ENCODE measurements at places on chromosomes 4 and X.
A peak's percentile ranks its signal among the peaks of the same experiment; 100 is the strongest.

DNA sequence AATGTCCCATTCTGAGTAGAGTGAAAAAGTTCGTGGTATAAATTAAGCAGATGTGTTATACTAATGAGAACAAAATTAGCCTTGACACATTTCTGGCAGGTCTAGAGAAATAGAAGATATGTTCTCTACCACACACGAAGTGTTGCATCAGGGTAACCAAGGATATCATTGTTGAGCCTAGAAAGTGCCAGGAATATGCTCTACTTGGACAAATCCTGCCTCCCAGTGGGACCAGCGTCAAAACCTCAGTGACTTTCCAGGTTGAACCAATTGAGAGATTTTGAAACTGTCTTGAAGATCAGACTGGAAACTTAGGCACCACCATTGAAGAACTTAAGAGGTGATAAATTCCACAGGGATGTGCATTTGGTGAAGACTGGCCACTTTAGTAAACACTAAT is 115.9 kb downstream of the HPGD start:
- DNase-seq: no peak

- no peak for DNase-seq
These were observed 171.2 kb downstream of the LDB2 start for GRCh38 chr4:16727218-16727617.

- DNase-seq: no peak
These were observed 3.0 kb downstream of the RASGEF1B start for GRCh38 chr4:81468678-81469077.

DNA sequence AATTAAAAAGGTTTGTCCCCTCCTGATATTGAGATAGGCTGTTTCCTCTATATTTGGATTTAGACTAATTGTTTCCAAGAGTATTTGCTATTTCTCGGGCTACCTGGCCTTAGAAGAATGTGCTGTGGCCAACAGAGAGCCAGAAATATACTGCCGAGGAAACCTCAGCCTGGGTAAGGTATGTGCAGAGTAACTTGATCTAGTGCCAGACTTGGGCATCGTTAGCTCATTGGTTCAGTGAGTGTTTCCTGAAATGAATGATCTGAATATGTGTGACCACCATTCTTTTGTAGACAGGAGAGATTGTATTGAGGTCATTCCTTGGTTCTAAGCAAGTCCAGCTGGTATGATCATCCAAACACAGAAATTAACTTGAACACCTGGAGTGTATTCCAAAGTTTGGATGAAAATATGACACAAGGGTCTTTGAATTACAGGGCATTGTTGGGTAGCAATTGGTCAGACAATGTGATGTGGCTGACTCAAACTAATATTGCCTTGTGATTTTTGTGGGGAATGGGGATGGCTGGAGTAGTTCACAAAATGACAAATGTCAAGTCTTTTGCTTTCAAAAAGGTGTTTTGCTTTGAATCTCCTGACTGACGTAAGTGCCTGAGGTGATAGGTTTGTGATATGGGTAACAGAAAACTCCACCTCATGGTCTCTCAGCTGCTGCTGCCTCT is 100.2 kb upstream of the CXCL13 start:
- DNase-seq: no peak

- DNase-seq: no peak
These were observed 117.9 kb downstream of the CPZ start for GRCh38 chr4:8710416-8710815.

GRCh38 chr4:3073158-3074077 is 920 bp downstream of the HTT-AS start:
- peak; percentile 16 for DNase-seq

GRCh38 chr4:119106036-119107000 is 29.3 kb upstream of the MYOZ2 start:
- DNase-seq: no peak

GRCh38 chrX:74781507-74782034 is 143.7 kb downstream of the NEXMIF start:
- DNase-seq: no peak

DNA sequence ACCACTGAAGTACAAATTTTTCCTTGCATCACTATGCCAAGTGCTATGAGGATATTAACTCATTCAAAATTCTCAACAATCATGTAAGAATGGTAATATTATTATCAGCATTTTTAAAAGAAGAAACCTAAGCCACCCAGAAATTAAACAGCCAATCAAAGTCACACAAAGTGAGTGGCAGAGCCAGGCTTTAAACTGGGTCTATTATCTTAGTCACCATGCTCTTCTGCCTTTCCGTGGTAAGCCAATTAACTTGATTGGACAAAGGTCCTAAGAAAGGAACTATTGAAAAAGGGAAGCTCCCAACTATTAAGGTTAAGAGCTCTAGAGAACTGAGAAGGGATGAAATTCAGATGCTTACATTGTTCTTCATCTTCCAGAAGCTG is 111.5 kb downstream of the ASB9 start:
- no peak for DNase-seq

GRCh38 chr4:181468451-181468850 is 774.8 kb upstream of the TENM3 start:
- DNase-seq: no peak

DNA sequence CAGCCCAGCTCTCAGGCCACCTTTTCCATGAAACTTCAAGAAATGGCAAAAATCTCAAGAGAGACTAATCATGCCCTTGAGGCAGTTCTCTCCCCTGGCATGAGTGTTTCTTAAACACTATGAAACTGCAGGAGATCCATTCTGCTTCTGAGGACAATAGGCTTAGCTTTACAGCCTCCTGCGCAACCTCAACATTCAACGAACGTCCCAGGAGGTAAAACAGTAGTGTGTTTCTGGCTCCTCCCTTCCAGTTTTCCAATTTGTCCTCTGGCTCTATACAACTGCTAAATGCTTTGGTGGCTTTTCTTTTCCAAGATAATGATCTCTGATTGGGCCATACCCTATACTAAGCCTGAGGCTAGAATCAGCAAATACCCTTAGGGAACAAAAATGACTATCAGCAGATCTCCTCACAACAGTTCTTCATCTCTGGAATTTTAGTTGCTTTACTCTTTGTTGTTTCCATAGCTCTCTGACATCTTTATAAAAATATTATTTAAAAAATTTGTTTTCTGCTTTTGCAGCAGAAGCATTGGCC is 87.0 kb upstream of the FAT1 start:
- no peak for DNase-seq

DNA sequence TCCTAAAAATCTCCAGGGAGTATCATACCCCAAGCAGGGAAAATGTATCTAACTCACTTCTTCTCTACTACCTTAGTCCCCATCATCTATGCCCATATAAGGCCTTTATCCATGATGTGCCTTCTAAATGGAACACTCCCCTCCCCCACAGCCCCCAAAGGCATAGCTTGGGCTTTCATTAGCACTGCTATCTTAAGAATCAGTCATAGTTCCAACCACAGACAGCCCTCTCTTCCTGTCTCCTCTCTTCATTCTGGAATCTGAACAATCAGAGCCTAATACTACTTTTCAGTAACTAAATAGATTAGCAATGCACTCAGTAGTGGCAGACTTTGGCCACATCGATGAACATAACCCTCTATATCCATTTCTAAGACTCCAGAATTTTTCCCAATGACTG is 313.2 kb upstream of the DKK2 start:
- no peak for DNase-seq

GRCh38 chr4:76305033-76305687 is 1.4 kb upstream of the STBD1 start:
- DNase-seq: no peak

DNA sequence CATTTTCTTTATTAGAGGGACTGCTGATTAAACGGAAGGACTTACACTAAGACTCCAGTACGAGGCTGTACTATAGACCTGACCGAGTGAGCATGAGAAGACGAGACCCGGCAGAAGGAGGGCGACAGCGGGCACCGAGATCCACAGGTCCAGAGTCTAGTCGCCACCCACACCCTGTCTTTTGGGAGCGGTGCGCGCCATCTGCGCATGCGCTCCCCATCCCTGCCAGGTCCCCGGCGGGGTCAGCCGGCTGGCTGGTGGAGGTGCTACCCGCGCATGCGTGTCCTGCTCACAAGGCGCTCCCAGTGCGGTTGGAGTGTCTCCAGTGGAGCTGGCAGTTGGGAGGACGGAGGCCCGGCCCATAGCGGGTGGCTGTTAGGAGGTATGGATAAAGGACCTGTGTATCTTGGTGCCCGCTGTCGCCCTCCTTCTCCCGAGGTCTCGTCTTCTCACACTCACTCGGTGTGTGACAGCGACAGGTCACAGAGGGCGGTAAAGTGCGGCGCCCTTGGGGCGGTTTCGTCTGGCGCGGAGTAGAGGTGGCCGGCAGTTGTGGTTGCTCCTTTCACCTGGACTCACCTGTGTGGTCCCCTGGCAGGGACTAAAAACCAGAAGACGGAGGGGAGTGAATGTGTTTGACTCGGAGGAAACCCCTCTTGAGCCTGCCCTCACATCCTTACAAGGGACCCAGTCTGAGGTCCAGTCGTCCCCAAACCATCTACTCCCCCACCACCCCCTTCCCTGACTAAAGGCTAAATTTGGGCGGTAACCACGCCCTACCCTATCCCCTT is 7.6 kb upstream of the HSD17B10 start:
- DNase-seq: peak; percentile 74

GRCh38 chr4:110533940-110534339 is 58.0 kb downstream of the ENPEP start:
- DNase-seq: no peak

DNA sequence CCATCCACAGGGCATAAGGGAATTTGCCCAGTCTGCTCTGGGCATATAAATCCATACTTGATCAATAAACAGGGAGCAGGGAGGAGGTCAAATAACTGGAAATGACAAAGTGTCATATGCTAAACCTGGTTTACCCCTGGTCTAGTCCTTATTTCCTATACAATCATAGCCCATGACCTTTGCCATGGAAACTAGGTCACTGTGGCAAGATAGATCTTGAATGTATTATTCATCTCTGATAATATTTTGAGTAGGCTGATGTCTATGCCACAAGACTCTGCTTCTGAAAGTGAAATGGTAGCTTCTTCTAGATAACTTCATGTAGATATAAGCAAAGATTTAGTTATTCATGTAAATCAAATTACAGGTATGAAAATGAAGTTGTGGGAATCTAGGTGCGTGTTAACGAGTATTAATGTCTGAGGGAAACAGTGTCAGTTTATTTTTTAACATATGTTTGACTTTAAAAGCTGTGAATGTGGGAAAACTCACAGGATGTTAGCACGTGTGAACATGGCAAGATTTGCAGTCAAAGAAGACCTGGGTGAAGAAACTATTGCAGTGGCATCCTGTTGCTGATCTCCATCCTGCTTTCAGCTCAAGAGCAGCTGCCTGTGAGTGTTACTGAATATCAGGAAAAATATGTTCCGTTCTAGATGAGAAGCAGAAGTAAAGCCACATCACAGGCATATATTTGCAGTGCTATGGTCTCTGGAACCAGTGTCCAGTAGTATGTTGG is 81.8 kb upstream of the NDP start:
- DNase-seq: no peak

GRCh38 chrX:105120463-105120862 is 100.0 kb downstream of the TEX13A start:
- no peak for DNase-seq

DNA sequence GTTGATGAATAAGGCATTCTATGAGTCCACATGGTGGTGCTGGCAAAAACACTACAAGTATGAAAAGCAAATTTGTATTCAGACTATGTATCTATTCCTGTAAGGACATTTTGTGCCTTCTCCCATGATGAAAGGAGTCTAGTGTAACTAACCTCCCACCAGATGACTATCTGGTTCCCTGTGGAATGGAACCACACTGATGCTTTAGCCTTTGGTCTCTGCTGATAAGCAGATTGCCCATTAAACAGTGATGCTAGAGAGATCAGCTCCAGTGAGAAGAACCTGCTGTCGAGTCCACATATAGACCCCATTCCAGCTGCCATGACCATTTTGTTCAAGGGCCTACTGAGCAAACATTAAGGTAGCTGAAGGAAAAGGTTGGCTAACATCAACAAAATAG is 10.5 kb upstream of the THOC2 start:
- no peak for DNase-seq

DNA sequence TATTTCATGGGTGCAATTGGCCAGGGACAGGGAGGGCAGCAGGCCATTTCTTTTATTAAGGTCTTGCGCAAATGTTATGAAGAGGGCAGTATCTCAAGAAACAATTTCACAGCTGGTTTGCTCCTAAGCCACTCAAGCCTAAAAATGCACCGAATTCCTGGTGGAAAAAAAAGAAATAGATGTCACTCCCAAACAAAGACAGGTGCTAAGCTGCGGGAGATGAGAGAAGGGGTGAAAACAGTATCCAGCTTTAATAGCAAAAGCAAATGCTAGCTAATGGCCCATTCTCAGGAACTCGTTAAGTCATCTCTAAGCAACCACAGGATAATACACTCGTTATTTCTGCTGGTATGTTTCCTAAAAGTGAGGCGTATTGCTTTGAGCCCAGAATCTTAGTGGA is 116.4 kb downstream of the ARX start:
- no peak for DNase-seq

Measured in activated CD4-positive, alpha-beta T cell treated with anti-CD3 and anti-CD28 coated beads for 4 hours (primary cell).